ENCODE measurements at places on chromosomes 11 and 22.

- no peak for DNase-seq
These were observed 83.6 kb upstream of the NCAM1 start for GRCh38 chr11:112877581-112877980.

- DNase-seq = no peak
These were observed 3.3 kb upstream of the JAML start for GRCh38 chr11:118227865-118228785.

GRCh38 chr11:91790346-91791170 is 434.1 kb upstream of the FAT3 start:
- DNase-seq = no peak

DNA sequence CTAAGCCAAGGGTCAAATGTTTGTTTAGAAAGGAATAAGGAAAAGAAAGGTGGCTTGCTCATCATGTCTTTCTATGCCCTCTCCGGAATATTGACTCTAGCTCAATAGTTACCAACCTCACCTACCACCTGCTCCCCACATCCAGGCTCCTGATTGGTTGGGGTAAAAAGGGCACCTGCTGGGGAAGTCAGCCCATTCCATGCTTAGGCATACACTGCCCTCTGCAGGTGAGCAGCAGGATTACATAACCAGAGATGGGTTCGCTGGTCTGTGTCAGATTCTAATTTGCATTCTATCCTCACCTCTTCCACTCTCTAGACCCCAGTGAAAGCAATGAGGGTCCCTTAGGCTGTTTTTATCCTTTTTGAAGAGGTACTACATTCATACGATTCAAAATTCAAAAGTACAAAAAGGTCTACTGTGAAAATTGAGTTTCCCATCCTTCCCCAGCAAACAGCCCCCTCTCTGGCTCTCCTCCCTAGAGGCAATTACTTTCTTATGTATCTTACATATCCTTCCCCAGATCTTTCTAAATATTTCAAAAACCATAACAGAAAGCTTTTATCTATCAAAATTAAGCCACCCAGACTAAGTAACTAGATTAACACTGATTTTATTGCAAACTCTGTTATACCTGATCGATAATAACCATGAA is 98.0 kb upstream of the ASPHD2 start:
- DNase-seq = peak; percentile 70

DNA sequence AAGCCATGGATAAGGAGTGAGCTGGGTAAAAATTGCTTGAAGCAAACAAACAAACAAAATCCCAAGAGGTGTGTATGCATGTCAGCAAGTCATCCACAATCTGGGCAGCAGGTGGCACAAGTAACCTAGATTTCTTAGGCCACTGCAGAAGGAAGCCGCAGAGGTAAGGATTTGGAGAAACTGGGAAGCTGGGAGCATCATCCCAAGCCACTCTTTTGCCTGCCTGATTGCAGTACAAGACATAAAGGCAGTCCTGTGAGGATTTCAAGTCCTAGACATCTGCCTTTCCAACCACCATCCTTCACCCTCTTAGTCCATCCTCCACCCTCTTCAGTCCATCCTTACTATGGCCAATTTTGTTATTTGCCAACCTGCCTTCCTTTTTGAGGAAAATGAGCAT is 67.2 kb upstream of the BMAL1 start:
- DNase-seq = peak; percentile 81

DNA sequence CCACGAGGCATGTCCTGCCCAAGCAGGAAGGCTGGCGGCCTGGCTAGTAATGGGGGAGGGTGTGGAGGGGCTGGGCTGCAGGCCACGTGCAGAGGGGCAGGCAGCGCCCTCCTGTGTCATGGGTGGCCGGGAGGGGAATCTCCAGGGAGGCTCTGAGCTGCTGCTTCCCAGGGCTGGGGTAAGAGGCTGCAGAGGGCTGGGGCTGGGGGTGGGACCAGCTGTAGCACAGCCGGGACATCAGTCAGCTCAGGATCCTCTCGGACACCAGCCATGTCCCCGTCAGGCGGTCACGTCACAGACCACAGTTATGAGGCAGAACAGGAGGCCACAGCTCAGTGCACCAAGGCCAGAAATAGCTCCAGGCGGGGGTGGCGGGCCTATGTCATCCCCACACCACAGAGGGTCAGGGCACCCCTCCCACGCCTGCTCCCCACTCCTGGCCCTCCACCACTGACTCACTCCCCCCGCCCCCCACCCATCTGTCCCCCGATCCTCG is 21.1 kb downstream of the RTN4R start:
- DNase-seq = no peak

- peak; percentile 64 for DNase-seq
These were observed 168.5 kb downstream of the ARHGAP42 start for GRCh38 chr11:100855466-100856067.

- DNase-seq = no peak
These were observed 81.2 kb downstream of the WNT11 start for GRCh38 chr11:76124905-76125770.

- DNase-seq = no peak
These were observed 47.1 kb downstream of the BCR start for GRCh38 chr22:23227380-23227779.

GRCh38 chr11:89052220-89052619 is 13.6 kb downstream of the GRM5 start:
- no peak for DNase-seq

DNA sequence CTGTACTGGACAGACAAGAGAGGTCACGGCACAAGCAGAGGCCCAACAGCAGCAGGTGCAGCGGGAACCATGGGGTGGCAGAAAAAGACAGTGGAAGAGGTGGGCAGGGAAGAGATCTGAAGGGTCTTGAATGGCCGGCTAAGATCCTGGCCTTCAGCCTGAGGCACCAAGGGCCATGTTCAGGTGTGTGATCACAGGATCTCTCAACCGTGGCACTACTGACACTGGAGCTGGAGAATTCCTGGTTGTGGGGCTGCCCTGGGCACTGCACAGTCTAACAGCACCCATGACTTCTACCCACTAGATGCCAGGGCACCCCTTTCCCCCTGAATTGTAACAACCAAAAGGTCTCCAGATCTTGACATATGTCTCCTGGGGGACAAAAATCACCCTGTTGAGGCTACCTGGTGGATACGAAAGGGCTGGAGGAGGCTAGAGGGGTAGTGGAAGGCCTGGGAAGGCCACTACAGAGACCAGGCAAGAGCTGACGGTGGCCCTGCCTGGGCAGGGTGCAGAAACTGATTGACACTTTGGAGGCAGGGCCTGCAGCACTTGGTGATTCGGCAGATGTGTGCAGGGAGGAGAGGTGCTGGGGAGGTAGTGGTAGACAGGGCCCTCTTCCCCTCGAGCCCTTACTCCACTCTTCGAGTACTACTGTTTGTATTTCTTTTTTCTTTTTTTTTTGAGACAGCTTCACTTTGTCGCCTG is 8.3 kb downstream of the CSNK1E start:
- no peak for DNase-seq

GRCh38 chr11:96035740-96036078 is 111.8 kb upstream of the MTMR2 start:
- DNase-seq = no peak

DNA sequence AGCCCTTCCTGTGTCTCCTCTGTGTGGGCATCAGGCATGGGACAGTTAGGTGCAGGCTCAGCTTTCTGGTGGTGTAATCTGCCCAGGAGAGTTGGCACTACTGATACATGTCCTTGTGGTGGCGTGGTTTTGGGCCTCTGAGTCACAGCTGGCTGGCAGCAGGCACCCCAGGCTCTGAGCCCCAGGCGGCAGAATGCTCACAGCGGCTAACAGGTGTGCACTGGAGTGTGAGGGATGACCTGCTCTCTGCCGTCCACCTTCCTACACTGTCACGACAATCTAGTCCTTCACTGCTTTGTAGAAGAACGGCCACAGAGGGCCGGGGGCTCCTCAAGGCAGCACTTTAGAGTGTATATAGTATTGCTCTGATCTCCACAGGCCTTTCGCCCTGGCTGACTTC is 100.3 kb upstream of the PITPNB start:
- peak; percentile 58 for DNase-seq

GRCh38 chr11:64951529-64951928 is 15.8 kb upstream of the GPHA2 start:
- no peak for DNase-seq

DNA sequence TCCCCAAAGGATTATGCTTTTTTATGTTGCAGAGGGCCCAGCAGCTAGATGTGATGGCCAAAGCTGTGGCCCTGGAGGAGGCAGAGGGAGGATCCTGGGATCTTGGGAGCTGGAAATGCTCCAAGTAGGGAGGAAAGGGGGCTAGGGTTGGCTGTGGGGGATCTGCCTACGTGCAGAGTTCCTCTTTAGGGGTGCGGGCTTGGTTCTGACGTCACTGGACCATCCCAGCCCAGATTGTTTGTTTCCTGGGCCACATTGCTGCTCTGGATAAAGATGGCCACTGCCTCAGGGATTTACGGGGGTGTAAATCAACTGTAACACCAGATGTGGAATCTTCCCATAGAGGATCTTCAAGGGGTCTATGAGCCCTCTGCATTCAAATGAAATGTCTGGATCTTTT is 110.3 kb upstream of the SYT13 start:
- no peak for DNase-seq

GRCh38 chr11:81245791-81246190 is 1487.9 kb downstream of the FAM181B start:
- no peak for DNase-seq

GRCh38 chr11:82750643-82751139 is 17.0 kb upstream of the FAM181B start:
- DNase-seq = no peak

DNA sequence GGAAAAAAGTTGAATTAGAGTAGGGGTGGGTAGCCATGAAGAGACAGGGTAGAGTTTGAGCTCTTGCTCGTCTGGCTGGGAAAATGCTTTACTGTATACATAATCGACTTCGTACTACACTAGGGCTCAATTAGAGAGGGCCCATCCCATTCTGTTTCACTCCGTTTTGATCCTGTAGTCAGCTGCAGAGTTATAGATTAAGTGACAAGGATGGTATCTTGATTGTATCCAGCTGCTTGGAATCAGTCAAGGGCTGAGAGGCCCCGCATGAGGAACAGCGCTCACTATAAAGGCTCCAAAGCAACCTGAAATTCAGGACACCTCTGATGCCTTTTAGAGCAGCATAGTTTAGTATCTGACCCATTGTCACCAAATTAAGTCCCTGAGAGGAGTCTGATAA is 81.6 kb downstream of the ALX4 start:
- DNase-seq = no peak

DNA sequence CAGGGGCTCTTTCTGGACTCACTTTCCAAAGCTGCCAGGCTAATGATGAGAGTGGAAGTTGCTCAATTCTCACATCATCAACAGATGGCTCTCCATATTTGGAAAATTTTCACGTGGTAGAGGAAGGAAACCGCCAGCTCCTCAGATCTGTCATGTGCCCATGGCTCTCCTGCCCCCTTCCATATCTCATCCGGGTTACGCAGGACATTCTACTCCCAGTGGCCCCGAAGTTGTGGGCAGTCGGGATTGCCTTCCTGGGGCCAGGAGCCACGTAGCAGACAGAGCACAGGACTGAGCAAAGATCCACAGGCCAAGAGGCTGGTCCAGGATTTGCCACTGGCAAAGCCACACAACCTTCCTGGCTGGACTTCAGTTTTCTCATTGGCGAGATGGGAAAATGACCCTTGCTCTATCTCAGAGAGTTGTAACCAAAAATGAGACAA is 38.8 kb downstream of the RPUSD4 start:
- no peak for DNase-seq

GRCh38 chr11:67406969-67407687 is 3.2 kb downstream of the TBC1D10C start:
- DNase-seq = no peak

- no peak for DNase-seq
These were observed 215.2 kb upstream of the CHORDC1 start for GRCh38 chr11:90438069-90438468.

GRCh38 chr11:65420979-65421793 is 1.4 kb upstream of the NEAT1 start:
- peak; percentile 99 for DNase-seq

DNA sequence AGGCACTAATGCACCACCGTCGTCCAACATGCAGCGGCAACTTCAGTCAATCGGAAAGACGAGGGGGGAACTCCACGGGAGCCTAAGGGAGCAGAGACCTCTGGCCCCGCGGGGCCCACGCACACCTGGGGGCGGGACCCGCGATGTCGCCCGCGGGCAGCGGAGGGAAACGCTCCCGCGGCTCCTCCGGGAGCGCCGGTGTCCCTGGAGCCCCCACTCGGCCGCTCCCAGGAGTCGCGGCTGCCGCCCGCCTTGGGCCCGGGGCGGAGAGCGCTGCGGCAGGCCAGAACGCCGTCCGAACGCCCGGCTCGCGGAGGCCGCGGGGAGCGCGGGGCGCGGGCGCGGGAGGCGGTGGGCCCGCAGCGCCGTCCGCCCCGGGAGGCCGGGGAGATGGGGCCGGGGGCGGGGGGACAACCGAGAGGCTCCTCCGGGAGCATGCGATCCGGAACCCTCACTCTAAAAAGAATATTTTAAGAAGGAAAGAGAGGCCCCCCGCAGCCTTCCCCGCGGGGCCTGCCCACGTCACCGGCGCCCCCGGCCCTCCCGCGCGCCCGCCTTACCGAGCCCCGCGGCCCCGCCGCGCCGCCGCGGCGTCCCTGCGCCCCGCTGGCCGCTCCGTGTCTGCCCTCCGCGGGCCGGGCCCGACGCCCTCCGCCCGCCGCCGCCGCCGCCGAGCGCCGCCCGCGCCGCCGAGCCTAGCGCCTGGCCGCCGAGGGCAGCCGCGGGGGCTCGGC is 86.6 kb upstream of the ARHGAP32 start:
- DNase-seq = peak; percentile 20

DNA sequence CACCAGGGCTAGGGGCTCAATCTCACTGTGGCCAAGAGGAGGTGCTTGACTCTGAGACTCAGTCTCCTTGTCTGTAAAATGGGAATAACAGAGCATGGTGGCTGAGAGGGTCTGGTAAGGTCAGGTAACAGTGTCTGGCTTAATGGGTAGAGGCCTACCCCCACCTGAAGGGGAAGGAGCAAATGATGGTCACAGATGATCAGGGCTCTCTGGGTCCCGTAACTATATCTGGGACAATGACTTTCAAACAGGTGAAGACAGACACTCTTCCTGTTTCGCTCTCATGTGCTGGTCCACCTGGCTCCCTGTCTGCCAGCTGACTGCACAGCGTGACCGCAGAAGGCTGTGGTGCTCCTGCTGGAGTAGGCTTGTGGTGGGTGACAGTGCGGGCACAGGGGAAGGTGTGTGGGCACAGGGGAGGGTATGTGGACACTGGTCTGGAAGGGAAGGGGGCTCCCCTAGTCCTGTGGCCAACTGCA is 4.0 kb downstream of the A4GALT start:
- DNase-seq = no peak

DNA sequence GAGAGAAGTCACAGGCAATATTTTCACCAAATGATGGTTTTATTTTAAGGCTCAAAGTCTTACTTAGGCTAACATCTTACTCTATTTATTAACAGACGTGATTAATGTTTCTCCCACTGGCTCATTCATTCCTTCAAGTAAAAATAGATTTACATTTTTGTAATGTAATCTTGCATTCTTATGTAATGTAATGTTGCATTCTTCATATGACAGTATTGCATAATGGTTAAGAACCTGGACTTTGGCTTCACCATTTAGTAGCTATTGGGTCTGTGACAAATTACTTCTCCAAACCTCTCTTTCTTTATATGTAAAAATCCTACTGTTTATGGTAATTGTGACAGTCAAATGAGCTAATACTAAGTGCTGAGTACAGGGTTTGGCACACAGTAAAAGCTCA is 3.3 kb upstream of the DIXDC1 start:
- no peak for DNase-seq

GRCh38 chr11:14500181-14500651 is 605 bp upstream of the COPB1 start:
- DNase-seq = peak; percentile 61
